ENCODE measurements at places on chromosomes 6 and 20.
A peak's percentile ranks its signal among the peaks of the same experiment; 100 is the strongest.

DNA sequence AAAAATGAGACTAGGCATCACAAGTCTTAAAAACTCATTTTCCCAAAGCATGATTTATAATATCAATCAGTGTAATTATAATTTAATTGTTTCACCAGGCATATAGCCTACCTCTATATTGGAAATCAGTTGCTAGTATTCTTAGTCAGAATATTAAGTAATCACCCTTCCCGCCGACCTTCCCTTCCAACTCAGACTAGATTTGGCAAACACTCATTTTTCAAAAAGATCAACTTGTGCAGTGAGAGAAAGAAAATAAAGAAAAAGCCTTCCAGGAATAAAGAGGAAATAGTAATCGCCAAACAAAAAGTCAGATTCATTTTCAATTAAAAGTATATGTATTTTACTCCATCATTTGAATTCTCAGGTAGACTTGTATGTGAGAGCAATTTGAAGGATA is 1.9 kb upstream of the BMP5 start:
- DNase-seq = no peak

DNA sequence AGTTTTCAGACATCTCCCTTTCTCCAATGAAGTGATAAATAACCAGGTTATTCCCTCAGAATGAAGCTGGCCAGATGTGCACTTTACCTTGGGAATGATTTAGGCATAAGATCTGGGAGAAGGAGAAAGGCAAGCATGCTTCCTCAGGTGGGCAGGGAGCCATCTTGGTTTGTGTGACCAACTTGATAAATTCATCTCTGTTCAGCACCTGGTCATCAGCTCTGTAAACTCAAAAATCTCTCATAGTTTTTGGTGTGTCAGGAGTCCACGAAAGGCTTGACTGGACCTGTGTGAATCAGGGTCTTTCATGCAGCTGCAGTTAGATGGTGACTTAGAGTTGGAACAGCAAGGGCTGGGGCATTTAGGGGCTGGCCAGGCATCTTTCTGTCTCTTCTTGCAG is 24.5 kb downstream of the ENPP1 start:
- DNase-seq = no peak

DNA sequence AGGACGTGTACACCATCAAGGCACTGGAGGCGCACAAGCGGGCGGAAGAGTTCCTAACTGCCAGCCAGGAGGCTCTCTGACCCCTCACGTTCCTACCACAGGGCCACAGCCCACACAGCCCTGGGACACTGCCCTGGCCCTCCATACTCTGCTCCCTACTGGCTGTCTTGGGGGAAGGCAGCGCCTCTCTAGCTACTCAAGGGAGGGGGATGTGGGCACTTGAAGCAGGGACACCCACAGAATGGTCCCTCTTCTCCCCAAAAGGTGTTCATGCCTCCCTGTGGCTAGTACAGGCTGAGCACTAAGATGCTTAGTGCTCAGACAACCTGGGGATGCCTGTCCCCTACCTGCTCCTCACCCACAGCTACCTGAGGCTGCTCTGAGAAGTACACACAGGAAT is 2.5 kb downstream of the MEA1 start:
- no peak for DNase-seq

GRCh38 chr20:55893031-55893430 is 112.3 kb downstream of the CBLN4 start:
- no peak for DNase-seq

DNA sequence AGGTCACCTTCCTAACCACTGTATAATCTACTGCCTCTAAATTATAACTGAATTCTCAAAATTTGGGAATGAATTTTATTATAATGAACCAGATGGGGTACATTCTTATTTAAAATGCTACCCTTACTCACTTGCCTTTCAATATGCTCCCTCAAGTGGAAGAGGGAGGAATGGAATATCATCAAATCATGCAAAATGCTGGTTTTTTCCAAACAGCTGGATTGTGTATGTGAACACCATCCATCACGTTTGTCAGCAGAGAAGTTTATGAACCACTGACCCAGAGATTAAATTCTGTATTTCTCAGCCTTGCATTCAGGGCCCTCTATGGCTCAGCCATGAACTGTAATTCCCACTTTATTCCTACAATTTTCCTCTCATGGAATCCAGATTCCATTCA is 40.5 kb downstream of the CBLN4 start:
- no peak for DNase-seq

GRCh38 chr6:99458319-99458718 is 33.2 kb upstream of the PNISR start:
- peak; percentile 20 for DNase-seq

DNA sequence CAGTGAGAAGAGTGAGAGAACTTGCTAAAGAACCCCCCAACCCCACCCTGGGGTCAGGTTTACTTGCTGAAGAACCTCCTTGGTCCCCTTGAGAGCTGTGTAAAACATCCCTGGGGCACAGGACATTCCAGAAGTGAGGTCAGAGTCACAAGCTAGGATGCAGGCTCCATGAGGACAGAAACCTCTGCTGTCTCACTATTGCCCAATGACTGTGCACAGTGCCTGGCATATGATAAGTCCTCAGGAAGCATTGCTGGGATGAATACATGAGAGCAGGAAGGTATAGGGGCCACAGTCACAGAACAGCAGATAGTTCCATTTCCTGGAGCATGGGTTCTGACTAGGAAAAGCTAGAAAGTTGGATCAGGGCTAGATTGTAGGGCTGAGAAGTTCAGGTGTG is 18.4 kb downstream of the NT5E start:
- no peak for DNase-seq

DNA sequence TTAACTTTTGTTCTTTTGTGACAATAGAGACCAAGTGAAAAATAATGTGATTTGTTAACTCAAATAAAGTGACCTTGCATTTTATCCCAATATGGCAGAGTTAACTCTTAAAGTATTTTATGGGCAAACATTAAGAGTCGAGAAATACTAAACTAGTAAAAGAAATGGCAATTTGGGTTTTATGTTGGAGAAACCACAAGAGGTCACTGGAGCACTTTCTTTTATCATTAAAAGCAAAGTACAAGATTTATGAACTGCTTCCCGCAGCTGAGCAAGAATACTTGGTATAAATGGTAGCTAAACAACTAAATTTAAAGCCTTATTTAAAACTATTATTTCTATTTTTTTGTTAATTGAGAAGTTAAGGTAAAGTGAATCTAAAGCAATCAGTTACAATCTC is 33.5 kb upstream of the MCM9 start:
- no peak for DNase-seq

- no peak for DNase-seq
Measured at GRCh38 chr20:61285152-61285645, 33.1 kb downstream of the CDH4 start.

DNA sequence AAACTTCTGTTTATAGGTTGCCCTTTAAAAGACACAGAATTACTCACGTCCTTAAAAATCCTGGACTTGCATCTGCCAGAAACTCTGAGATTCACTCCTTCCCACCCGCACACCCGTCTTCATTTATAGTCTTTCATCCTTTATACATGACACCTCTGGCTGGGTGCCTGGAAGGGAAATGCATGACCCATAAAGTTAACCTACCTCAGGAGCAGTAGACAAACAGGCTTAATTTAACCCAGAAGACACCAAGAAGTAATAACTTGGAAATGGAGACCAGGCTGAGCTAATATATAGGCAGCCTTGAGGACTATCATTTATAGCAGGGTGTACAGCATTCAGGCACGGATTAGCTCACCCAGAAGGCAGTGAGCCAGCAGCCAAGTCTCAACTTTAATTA is 429.0 kb upstream of the NRSN1 start:
- no peak for DNase-seq

- no peak for DNase-seq
Measured at GRCh38 chr6:7805078-7805849, 79.4 kb downstream of the BMP6 start.

GRCh38 chr6:46781478-46782378 is 11.5 kb upstream of the MEP1A start:
- DNase-seq = peak; percentile 4

- DNase-seq = no peak
Measured at GRCh38 chr20:20489648-20490341, 121.9 kb downstream of the INSM1 start.

DNA sequence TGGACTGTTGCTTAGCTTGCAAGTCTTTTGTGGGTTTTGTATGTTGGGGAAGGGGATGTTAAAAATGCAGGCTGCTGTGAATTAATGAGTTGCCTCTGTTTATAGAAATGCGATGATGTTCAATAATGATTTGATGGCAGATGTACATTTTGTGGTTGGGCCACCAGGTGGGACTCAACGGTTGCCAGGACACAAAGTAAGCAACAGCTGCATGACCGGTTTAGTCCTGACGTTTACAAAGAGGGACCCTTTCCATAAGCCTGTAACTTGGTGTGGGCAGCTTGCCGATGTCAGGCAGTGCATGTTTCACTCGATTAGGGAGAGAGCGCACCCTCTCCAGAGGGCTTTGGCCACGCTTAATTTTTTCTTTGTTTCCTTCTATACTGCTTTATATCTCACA is 1.3 kb downstream of the BTBD3 start:
- DNase-seq = no peak

- DNase-seq = no peak
Measured at GRCh38 chr20:44288252-44288651, 22.8 kb downstream of the FITM2 start.

DNA sequence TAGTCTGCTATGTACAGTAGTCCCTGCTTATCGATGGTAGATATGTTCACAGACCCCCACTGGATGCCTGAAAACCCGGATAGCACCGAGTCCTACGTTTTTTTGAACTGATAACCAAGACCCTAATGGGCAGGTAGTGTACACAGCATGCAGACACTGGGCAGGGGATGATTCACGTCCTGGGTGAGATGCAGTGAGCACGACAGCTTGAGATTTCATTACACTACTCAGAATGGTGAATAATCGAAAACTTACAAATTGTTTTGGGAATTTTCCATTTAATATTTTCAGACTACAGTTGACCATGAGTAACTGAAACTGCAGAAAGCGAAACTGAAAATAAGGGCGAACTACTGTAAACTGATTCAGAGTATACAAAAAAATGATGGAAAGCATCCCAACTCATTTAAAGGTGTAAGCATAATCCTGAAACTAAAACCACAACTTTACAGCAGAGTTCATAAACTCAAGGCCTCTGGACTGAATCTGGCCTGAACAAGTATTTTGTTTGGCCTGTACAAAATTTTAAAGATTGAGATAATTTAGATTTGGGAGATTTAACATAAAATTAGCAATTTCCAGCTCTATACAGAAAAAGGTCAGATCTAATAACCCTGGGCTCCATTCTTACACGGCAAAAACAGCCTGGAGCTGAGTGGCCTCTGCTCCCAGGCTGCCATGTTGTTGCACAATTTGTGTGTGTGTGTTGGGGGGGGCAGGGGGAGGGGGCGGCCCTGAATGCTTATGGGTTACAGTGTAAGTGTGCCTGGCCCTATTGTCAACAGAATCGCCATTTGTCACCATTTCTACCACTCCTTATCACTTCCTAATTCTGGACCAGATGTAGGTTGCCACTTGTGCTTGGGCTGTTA is 34.9 kb downstream of the RNF24 start:
- DNase-seq = no peak

DNA sequence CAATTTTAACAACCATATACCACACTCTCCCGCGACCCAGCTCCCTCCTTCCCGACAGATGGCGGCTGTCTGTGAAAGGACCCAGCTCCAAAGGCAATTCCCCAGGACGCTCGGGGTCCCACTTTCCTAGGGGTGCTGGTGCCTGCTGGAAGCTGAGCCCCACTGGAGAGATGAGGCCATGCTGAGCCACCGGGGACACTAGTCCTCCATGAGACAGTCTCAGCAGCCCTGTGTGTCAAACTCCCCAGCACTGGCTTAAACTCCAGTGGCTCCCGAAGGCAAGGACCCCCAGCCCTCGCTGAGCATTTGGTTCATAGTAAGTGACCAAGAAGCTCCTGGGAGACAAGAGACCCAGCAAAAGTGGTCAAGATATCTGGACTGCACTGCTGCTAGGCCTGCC is 52.1 kb downstream of the SLC2A10 start:
- DNase-seq = no peak

- peak; percentile 93 for DNase-seq
Measured at GRCh38 chr6:33288921-33289783, at the start of the genes PFDN6 and WDR46. Gene PFDN6 (plus strand): TSS chr6:33289601. CDS start chr6:33289857, 256 bp downstream. Gene WDR46 (minus strand): TSS chr6:33289239. CDS start chr6:33289170, 69 bp downstream.

DNA sequence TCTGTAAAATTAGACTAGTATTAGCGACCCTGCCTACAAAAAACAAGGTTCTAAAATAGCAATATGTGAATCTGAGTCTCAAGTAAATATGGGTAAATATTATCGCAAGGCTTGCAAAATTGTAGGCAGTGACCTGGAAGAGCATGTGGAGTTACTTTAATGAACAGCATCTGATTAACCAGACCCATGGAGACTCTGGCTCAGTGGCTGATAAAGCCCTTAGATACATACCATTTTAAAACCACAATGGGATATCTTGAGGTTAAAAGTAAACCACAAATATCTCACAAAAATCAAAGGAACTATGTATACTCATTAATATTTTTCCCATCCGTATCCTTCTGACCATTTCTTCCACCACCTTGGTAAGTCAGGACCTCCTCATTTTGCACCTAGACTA is 187.0 kb downstream of the MTFR2 start:
- DNase-seq = no peak

DNA sequence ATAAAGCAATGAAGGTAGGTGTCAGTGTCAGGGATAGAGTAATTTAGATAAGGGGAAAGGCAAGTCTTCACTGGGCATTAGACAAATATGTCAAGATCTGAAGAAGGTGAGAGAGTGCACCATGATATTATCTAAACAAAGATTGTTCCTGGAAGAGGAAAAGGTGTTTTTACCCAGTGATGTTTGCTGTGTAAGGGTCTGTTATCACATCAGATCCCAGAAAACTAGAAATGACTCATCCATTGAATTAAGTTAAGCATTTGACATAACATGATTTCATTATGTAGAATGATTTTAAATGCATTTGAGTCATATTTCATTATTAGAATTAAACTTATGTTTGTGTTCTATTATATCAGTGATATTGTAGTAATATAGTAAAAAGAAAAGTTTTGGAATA is 1279.5 kb upstream of the CITED2 start:
- no peak for DNase-seq

DNA sequence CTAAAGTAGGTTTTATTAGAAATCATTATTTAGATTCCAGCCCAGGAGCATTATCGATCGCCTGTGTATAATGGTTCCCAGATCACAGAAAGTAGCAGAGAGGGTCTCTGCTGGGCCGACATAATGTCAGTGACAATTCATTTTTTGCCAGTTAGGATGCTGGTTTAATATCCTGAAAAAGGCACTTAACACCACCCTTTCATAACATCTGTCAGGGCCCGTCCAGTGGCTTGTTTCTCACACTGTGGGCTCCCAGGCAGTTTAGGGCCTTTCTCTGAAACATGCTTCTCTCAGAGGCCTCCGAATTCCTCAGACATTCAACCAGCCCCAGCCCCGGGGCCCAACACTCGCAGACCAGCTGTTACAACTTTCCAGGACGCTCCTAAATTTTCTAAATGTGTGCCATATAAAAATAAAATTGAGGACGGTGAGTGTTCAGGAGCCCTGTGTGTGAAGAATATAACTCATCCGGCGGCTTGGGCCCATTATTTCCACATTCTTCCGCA is 108.6 kb upstream of the EYA4 start:
- DNase-seq = no peak
